Upper lobe of left lung (tissue), 6 donors: ENCODE measurements at places on chromosomes 1 and 21.

DNA sequence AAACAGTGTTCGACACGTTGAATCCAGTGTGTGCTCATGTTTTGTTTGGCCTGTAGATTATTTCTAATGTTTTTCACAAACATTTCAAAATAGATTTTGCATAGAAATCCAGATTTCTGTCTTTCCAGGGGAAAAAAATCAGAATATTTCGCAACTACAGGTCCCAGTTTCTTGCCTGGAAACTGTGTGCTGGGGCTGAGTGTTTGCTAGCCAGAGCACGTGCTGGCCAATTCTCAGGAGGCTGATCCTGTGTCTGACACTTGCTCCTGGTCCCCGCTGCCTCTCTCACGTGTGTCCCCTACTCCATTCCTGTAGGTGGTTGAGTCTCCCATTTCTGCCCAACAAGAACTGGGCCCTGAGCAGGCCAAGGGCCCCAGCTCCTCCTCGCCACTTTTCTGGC lies 2.4 kb downstream of the MAB21L3 start:
- no peak for DNase-seq

- peak; percentile 93 for DNase-seq
These were observed 51.1 kb upstream of the EDEM3 start for GRCh38 chr1:184805667-184806295.

- no peak for DNase-seq
These were observed 17.8 kb upstream of the TNFSF4 start for GRCh38 chr1:173224949-173225348.

DNA sequence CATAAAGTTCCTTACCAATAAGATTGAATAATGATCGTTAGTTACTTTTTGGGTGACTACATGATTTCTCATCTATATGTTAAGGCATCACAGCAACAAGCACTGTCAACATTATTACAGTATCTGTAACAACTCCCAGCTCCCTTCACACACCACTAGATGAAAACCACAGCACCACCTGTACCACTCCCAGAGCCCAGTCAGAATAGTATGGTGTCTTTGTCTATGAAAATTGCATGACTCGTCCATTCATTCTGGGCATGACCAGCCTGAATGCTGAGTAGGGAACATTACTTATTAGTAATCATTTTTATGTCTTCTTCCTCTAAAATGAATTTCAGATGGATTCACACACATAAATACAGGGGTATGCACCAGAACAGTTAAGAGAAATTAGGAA lies 7.0 kb downstream of the OLFML2B start:
- no peak for DNase-seq

- DNase-seq: no peak
These were observed 79.8 kb upstream of the ROR1 start for GRCh38 chr1:63693944-63694571.

DNA sequence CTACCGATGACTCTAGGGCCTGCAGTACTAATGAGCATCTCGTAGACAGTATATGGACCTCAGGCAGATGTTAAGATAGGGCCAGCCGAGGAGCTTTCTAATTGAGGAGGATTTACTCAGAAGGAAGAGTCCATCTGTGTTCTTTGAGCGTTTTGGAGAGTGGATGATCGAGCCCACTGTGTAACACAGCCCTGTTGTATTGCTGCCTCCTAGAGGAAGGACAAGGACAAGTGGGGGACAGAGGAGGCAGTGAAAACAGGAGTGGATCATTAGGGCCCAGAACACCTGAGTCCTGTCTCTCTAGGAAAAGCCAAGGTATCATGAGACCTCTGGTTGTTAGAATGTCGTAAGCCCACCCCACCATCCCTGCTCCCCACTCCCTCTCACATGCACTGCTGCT lies 62.9 kb downstream of the TBX19 start:
- DNase-seq: no peak

- DNase-seq: no peak
These were observed 99.5 kb downstream of the MAN1A2 start for GRCh38 chr1:117466761-117467160.

GRCh38 chr21:36288651-36289243 lies 31.2 kb upstream of the MORC3 start:
- no peak for DNase-seq

DNA sequence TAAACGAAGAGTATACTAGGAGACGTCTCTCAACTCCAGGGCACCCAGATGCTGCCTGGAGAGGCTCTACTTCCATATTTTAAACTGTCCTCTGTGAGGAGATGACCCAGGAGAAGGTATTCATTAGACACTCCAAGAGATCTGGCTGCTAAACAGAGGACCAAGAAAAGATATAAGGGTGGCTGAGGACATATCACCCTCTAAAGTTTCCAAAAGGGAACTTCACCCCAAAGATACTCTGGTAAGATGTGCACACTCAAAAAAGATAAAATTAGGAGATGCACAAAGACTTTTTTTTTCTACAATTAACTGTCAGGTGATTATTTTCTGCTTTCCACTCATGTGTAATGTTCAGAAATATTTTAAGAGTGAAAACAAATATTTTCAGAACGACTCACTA lies 1.4 kb downstream of the ZNF670 start:
- no peak for DNase-seq

- DNase-seq: no peak
These were observed 6.3 kb downstream of the NME7 start for GRCh38 chr1:169361281-169361680.

- DNase-seq: no peak
These were observed 529.4 kb upstream of the CXADR start for GRCh38 chr21:16983420-16983819.

DNA sequence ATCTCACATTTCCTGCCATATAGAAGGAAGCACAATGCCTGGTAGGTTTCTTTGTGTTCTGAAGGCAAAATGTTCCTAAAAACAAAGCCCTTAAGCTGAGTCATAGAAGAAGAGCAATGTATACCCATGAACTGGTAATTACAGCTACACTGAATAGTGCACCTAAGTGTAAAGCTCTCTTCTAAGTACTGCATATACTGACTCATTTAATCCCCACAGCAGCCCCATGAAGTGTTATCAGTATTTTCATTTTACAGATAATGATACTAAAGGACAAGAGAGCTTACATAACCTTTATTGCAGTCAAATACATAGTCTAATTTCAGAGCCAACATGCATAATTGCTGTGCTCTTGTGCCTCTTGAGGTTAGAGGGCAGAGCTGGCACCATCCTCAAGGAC lies 239.9 kb downstream of the DPYD start:
- no peak for DNase-seq

DNA sequence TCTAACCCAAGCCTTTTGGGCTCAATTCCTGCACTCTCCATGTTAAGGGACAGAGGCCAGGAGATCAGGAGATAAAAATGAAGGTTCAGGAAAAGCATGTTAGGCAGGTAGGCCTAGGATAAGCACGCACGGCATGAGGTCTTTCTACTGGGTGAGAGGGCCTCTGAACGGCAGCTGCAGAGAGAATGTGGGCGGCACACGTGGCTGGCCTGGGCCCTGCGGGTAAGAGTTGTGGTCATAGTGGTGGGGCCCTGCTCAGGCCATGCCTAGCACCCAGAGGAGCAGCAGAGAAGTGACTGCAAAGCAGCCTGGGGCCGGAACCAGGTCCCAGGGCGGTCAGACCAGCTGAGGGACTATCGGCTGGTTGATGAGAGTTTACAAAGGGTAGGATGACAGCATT lies 7.5 kb upstream of the FOXO6 start:
- DNase-seq: no peak

DNA sequence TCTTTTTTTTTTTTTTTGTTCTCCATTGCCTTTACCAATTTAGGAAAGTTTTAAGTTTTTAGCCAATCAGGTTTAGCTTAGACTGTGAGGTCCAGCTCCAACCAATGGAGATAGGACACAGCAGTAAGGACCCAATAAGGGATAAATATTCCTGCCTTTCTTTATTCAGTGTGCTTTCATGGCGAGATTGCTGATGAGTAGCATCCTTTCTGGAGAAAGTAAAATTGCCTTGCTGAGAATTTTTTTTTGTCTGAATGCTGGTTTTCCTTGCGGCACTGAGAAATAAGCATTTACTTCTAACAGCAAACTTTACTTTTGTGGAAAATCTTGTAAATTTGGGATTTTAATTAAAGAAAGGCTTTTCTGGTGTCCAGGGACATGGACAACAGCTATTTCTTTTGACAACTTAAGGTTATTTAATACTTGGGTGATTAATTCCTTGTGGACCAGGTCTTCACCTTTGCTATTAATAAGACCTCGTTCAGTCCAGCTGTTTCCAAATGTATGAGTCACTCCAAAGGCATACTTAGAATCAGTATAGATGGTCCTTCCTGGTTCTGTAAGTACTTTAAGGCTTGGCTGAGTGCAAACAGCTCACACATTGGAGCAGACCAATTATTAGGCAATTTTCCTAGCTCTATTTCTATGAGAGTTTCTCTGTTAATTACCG lies 54.1 kb downstream of the SERINC2 start:
- no peak for DNase-seq

DNA sequence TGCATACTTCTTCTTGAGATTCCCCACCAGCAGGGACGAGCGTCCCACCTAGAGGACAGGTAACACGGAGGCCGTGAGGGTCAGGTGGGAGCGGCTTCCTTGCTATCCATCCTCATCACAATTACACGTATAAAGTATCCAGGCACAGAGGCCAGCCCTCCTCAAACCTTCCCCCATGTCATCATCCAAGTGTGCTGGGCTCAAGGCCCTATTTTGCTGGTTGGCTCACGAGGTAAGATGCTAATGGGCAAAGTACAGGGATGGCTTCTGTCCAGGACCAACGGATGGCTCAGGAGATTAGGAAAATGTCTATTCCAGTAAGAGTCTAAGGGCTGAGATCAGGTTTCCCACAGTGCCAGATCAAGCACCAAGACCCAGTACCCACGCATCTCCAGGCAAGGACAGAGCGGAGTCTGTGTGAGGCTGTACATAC lies 11.5 kb upstream of the A3GALT2 start:
- no peak for DNase-seq

- no peak for DNase-seq
These were observed 10.1 kb upstream of the LRRC71 start for GRCh38 chr1:156910309-156910782.

- no peak for DNase-seq
These were observed 2.8 kb upstream of the ZBTB7B start for GRCh38 chr1:154999571-155000410.
